ENCODE measurements at places on chromosomes 4 and X. TPM values are rescaled to one million over a fixed set of nuclear protein-coding genes. Genes with fewer than 3 reads are reported as not detected.
A peak's percentile ranks its signal among the peaks of the same experiment; 100 is the strongest.

GAGE12E gene
- total RNA-seq = not detected

NR0B1 gene
- total RNA-seq = not detected

ASIC5 gene
- not detected for total RNA-seq

TLR1 gene
- total RNA-seq = 35.3 TPM

PLAC8 gene
- total RNA-seq = 115 TPM

ATP8A1 gene
- total RNA-seq = 84.7 TPM

HSFX2 gene
- total RNA-seq = not detected

PPBP gene
- 9.7 TPM for total RNA-seq

HS3ST1 gene
- 3.8 TPM for total RNA-seq

POLN gene
- 2.2 TPM for total RNA-seq

OPRPN gene
- not detected for total RNA-seq

DNA sequence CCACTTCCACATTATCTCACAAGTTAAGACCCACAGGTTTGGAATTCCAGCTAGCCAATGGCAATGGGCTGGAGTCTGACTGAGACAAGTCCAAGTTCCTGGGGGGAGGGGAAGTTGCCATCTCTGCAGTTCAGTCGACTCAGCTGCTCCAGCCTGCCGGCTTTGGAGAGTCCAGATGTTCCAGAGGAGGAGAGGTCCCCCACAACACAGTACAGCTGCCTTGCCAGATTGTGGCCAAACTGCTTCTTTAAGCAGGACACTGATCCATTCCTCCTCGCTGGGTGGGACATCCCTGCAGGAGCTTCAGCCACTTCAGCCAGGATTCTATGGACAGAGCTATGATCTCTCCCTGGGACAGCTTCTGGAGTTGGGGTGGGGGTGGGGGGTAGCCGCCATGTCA lies 199.2 kb downstream of the EDA start:
- no peak overlapping the region for H3K27ac ChIP-seq
- H3K4me1 ChIP-seq = no peaks in the 10 kb centered on the region
- H3K27me3 ChIP-seq = no peaks in the 10 kb centered on the region
- no peak for DNase-seq
- no peaks in the 10 kb centered on the region for H3K36me3 ChIP-seq

DNA sequence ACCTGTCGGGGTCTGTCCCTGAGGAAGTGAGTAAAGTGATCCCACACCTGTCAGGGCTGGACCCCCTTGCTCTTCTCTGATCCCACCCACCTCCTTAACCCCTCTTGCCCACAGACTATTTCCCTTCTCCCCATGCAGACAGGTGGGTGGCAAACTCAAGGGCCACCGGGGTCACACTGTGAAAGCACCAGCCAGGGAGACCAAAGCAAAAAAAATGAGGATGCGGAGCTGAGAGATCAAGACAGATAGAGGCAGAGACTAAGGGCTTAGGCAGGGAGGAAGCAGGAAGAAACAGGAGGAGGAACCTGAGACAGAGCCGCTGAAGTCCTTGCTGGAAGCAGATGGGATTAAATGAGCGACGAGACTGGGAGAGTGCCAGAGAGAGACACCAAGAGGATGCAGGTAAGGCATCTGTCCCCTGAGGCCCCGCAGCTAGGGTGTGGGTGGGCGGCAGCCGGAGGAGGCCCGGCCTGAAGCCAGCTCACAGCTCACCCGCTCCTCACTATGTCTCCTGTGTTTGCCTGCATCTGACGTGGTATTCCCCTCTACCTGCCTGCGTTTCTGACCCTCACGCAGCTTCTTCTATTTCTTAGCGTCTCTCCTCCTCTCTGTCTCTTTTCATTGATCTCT lies 7.2 kb downstream of the TIMM17B start:
- peak overlapping the region; percentile 62 for H3K4me3 ChIP-seq
- peaks cover 7% of the 10 kb centered on the region for H3K36me3 ChIP-seq
- no peaks in the 10 kb centered on the region for H3K27me3 ChIP-seq
- H3K4me1 ChIP-seq = peaks cover 11% of the 10 kb centered on the region
- DNase-seq = no peak
- H3K27ac ChIP-seq = no peak overlapping the region

DNA sequence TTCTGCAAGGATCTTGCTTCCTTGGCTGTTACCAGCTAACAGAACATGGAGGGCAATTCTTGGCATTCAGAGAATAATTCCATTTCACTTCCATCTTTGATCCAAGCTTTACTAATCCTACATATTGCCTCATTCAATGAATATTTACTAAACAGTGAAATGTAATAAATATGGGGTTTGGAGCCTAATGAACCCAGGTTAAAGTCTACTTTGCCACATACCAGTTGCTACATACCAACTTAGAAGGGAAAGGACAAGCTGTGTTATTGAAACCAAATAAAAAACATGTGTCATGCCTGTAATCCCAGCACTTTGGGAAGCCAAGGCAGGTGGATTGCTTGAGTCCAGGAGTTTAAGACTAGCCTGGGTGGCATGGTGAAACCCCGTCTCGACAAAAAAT lies 265.6 kb downstream of the KLHL13 start:
- no peaks in the 10 kb centered on the region for H3K4me1 ChIP-seq
- no peaks in the 10 kb centered on the region for H3K27me3 ChIP-seq
- H3K27ac ChIP-seq = no peak overlapping the region
- no peak overlapping the region for H3K4me3 ChIP-seq
- no peak for DNase-seq
- H3K36me3 ChIP-seq = no peaks in the 10 kb centered on the region

DNA sequence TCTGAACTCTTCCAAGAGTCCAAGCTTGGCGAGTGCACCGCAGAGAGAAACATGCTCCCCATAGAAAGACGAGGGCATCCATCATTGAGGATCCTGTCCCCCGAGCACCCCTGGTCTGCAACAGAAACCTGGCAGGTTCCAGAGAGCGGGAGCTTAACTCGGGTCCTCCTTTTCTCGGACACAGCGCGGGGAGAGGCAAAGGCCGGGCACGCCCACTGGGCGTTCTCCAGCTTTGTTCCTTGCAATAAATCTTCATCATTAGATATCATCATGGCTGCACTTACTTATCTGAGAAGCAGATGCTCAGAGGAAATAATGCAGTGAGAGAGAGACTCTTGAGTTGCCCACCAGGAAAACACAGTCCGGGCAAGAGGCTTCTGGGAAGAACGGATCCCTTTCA lies 90.1 kb upstream of the PSAPL1 start:
- H3K27me3 ChIP-seq = peaks cover 21% of the 10 kb centered on the region
- H3K27ac ChIP-seq = no peak overlapping the region
- H3K4me3 ChIP-seq = no peak overlapping the region

DNA sequence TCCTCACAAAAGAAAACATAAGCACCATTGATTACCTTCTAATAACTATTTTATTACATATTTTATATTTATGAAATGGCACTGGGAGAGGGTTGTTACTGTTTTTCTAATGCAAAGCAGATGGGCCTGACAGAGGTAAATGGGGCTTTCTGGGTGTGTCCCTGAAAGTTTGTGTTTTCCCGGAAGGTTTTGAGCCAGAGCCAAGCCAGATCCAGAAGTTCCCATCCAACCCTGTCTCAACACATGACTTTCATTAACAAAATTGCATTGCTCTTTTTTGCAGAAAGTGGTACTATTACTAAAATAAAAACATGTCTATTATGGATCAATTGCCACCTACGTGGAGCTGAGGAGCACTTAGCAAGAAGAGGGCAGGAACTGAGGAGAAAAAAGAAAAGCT lies 181.3 kb downstream of the RAB28 start:
- no peaks in the 10 kb centered on the region for H3K27me3 ChIP-seq
- no peak overlapping the region for H3K27ac ChIP-seq
- no peaks in the 10 kb centered on the region for H3K4me1 ChIP-seq
- no peak overlapping the region for H3K4me3 ChIP-seq
- no peaks in the 10 kb centered on the region for H3K36me3 ChIP-seq
- DNase-seq = no peak

GRCh38 chr4:2337131-2337723 lies 75.3 kb upstream of the MXD4 start:
- no peaks in the 10 kb centered on the region for H3K27me3 ChIP-seq
- DNase-seq = no peak
- peaks cover 7% of the 10 kb centered on the region for H3K36me3 ChIP-seq
- H3K4me1 ChIP-seq = peaks cover 9% of the 10 kb centered on the region
- no peak overlapping the region for H3K4me3 ChIP-seq
- no peak overlapping the region for H3K27ac ChIP-seq

DNA sequence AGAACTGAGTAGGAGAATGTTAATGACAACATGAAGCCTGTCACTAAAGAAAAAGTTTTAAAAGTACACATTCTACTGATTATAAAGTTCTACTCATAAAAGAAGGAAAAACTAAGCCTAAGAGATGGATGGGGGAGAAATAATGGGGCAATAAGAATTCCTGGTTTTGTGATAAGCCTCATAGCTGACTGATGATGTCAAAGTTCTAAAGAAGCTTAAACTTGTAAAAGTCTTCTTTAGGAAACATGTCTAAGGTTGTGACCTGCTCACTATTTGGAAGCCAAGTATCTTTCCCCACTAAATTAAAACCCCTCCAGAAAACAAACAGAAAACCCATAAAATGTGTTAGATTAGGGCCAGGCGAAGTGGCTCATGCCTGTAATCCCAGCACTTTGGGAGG lies 232.9 kb upstream of the GIMD1 start:
- no peak for DNase-seq
- H3K27me3 ChIP-seq = no peaks in the 10 kb centered on the region
- no peaks in the 10 kb centered on the region for H3K4me1 ChIP-seq
- no peak overlapping the region for H3K27ac ChIP-seq
- no peaks in the 10 kb centered on the region for H3K36me3 ChIP-seq

GRCh38 chrX:69222103-69223090 lies 57.1 kb upstream of the PJA1 start:
- no peaks in the 10 kb centered on the region for H3K4me1 ChIP-seq
- no peaks in the 10 kb centered on the region for H3K27me3 ChIP-seq
- H3K4me3 ChIP-seq = no peak overlapping the region
- H3K27ac ChIP-seq = no peak overlapping the region
- H3K36me3 ChIP-seq = no peaks in the 10 kb centered on the region
- DNase-seq = peak; percentile 65

GRCh38 chr4:147788791-147789190 lies 56.9 kb downstream of the ARHGAP10 start:
- H3K27me3 ChIP-seq = no peaks in the 10 kb centered on the region
- no peaks in the 10 kb centered on the region for H3K36me3 ChIP-seq
- no peak overlapping the region for H3K27ac ChIP-seq
- no peak overlapping the region for H3K4me3 ChIP-seq
- peaks cover 46% of the 10 kb centered on the region for H3K4me1 ChIP-seq
- no peak for DNase-seq

- no peaks in the 10 kb centered on the region for H3K36me3 ChIP-seq
- H3K27me3 ChIP-seq = no peaks in the 10 kb centered on the region
- H3K27ac ChIP-seq = no peak overlapping the region
- DNase-seq = no peak
- H3K4me1 ChIP-seq = no peaks in the 10 kb centered on the region
These were observed 6.0 kb upstream of the NEXMIF start for GRCh38 chrX:74931214-74931613.

DNA sequence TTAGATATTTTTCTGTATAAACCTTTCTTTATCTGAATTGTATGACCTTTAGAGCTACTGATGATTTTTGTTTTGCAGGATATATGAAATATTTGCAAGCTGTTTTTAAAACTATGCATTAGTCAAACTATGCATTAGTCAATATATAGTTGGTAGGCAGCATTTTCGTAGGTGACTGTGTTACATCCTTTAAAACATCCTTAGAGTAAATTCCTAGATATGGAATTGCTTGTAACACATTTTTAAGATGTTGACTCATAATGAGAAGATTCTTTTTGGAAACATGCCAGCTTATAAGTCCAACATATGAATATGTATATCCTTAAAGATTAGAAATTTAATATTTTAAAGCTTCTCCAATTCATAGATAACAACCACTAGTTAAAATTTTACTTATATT lies 1768.5 kb downstream of the PCDH7 start:
- H3K27ac ChIP-seq = no peak overlapping the region
- no peak overlapping the region for H3K4me3 ChIP-seq
- no peaks in the 10 kb centered on the region for H3K36me3 ChIP-seq
- H3K4me1 ChIP-seq = no peaks in the 10 kb centered on the region

DNA sequence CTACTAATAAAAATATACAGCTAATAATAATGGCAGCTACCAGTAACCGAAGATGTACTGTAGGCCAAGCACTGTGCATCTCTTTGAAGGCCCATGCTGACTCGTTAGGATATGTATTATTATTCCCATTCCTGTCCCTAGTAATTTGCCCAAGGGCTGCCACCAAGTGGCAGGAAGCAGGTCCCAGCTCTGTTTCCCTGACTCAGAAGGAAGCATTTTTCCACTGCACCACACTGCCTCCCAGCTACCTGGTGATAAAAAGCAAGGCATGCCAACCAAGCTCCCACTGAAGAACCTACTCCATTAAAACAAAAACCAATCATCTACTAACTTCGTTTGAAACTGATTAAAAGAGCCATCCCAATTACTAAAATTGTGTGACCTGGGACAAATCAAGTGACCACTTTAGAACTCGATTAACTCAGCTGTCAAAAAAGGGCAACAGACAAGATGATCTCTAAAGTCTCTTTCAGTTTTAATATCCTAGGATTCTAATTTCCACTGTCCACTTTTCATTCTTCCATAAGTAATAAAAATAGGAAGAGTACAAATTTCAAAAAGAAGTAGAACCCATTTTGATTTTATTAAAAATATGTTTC lies 24.3 kb upstream of the PGM2 start:
- H3K4me3 ChIP-seq = no peak overlapping the region
- H3K27ac ChIP-seq = no peak overlapping the region
- DNase-seq = peak; percentile 60
- no peaks in the 10 kb centered on the region for H3K4me1 ChIP-seq
- no peaks in the 10 kb centered on the region for H3K36me3 ChIP-seq

DNA sequence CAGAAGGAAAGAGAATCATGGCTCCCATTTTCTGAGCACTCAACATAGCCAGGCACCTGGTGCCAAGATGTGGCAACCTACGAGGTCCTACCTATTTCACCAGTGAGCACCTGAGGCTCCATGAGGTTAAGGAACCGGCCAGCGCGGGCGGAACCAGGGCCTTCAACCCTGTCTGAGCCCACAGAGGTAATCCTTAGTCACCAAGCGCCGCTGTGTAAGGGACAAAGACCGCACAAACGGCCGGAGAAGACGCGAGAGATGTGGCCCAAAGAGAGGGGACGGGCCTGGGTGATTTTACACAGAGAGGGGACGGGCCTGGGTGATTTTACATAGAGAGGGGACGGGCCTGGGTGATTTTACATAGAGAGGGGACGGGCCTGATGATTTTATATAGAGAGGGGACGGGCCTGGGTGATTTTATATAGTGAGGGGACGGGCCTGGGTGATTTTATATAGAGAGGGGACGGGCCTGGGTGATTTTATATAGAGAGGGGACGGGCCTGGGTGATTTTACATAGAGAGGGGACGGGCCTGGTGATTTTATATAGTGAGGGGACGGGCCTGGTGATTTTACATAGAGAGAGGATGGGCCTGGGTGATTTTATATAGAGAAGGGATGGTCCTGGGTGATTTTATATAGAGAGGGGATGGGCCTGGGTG lies 114.2 kb downstream of the SMIM20 start:
- H3K4me1 ChIP-seq = peaks cover 28% of the 10 kb centered on the region
- no peaks in the 10 kb centered on the region for H3K27me3 ChIP-seq
- no peak overlapping the region for H3K27ac ChIP-seq
- no peak overlapping the region for H3K4me3 ChIP-seq

DNA sequence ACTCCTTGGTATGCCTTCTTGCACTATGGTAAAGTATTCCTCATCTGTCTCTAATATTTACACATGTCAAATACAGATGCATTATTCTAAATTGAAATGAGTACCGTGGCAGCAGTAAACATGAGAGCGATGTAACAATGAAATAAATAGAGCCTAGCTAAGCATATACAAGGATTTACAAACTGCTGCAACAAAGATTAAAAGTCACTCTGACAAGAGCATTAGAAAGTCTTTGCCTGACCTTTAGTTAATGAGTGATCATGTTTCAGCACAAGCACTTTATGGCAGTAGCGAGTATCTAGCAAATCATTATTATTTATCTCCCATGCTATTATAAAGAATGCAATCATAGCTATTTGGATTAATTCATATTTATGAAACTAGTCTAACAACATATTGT lies 547.0 kb upstream of the NDST4 start:
- H3K4me1 ChIP-seq = no peaks in the 10 kb centered on the region
- H3K4me3 ChIP-seq = no peak overlapping the region
- no peaks in the 10 kb centered on the region for H3K36me3 ChIP-seq
